ENCODE measurements at places on chromosomes 5 and 9. TPM values are rescaled to one million over a fixed set of nuclear protein-coding genes. Genes with fewer than 3 reads are reported as not detected.

The C9 gene
- not detected for total RNA-seq

The MARCHF3 gene
- total RNA-seq = 1.5 TPM

The SAXO1 gene
- 0.51 TPM for total RNA-seq

The TRPM6 gene
- under 0.01 TPM for total RNA-seq

The CA9 gene
- 0.16 TPM for total RNA-seq

The SLC34A1 gene
- not detected for total RNA-seq

The GPR151 gene
- not detected for total RNA-seq

The SLC25A2 gene
- not detected for total RNA-seq

The SOX30 gene
- 0.33 TPM for total RNA-seq

The CTNND2 gene
- total RNA-seq = under 0.01 TPM

The PCDHB9 gene
- total RNA-seq = not detected

All from mesangial cell (primary cell).